ENCODE measurements at places on chromosomes 2 and 18.

- no peak for DNase-seq
These were observed 438.3 kb downstream of the SPAG16 start for GRCh38 chr2:213722565-213722964.

DNA sequence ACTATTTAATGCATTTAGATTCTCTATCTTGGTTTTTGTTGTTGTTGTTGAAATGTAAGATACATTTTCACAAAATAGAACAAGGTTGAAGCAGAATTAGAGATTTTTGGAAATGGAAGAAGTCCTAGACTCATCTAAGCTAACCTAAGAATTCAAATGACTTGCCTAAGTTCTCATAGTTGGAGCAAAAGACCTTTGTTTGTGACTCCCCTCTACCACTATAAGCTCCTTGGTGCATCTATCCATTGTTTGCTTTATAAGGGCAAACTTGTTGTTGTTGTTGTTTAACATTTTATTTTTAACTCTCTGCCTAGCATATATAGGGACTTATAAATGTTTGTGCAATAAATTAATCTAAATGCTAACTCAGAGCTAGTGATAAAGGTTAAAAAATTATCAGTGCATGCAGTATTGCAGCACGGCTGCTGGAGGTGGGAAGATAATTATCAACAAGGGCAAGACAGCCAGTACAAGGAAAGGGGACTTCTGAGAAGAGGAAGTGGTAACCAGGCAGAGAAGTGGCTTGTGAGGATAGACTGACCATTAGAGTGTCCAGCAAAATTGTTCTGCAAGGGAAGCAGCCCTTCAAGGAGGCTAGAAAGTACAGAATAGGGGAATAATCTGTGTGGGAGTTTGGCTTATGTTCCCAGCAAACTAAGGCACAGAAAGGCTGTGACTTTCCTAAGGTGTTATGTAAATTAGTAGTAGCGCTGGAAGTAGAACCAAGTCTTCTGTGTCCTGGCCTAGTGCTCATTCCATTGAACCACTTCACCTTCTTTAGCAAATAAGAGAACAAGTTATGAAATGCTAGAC, 38.1 kb upstream of the ACYP2 start:
- peak; percentile 6 for DNase-seq

- DNase-seq = no peak
These were observed 40.3 kb downstream of the TNFRSF11A start for GRCh38 chr18:62365420-62365819.

GRCh38 chr2:28341208-28341891, 51.3 kb upstream of the FOSL2 start:
- DNase-seq = no peak

- DNase-seq = no peak
These were observed 25.2 kb downstream of the TRABD2A start for GRCh38 chr2:84855731-84856130.

GRCh38 chr2:138213624-138214023, 249.4 kb downstream of the HNMT start:
- DNase-seq = no peak
